ENCODE measurements at places on chromosomes 4 and X.

- no peak for DNase-seq
Observed at GRCh38 chr4:52718123-52718522, 33.1 kb downstream of the ERVMER34-1 start.

DNA sequence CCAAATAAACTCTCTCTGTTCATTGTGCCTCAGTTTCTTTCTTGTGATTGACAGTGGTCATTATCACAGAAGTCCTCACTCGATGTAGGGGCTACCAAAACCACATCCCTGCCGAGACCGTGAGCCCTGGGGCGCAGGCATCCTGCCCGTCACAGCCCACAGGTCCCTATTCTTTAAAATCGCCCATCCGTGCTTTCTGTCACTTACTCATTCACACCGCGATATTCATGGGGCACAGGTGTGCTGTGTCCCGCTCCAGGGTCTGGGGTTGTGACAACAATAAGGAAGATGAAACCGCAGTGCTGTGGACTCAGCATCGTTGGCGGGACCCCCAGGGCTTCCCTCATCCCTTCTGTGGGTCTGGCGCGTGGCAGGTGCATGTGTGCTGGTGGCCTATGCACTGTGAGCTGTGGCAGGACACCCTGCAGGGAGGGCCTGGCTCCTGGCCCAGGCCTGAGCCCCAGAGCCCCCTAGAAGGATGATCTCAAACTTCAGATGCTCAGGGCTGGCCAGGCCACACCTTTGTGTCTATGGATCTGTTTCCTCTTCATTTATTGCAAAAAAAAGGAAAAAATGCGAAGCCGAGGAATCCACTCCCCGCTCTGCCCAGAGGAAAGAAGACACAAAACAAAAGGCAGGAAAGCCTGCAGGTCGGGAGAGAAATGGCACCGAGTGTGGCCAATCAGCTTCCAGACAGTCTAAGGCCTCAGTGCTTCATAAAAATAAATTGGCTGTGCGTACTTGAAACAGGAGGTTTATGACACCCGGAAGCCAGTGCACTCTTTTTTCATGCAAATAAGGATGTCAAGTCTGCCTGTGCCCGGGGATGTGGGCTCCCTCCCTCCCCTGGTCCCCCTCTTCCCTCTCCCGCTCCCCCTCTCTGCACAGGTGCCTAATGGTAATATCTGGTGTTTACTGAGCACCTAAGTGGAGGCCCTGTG is 109.5 kb upstream of the ADRA2C start:
- DNase-seq, result no peak

DNA sequence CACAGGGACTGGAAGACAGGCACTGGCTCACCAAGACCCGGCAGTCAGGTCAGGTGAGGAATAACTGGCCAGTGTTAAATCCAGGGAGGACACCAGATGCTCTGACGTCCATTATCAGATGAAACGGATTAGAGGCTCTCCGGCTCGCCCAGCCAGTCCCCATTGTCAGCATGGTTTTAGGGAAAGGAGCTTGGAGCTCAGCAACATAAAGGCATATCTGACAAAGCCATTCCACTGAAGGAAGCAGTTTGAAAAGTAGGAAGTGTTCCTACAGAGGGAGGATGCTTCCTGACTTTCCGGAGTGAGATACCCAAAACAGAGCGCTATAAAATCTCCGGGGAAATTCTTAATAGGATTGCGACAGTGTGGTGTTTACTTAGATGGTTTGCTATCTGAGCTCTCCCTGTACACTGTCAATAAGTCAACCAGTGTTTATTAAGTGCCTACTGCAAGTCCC is 14.8 kb downstream of the NDNF start:
- no peak for DNase-seq

DNA sequence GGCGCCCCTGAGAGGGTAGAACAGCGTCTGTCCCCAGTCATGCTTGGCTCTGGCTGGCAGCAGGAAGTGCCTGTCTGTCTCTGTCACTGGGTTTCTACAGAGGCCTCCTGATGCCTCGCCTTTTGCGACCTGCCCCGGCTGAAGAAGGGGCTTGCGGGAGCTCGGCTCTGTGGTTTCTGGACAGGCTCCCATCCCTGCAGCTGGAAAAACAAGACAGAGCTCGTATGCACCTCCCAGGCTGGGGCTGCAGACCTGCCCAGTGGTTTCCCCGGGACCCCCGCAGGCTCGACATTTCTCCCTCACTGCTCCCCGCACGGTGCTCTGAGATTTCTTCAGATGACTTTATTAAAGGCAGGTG is 57.0 kb upstream of the SORCS2 start:
- DNase-seq, result peak; percentile 43

DNA sequence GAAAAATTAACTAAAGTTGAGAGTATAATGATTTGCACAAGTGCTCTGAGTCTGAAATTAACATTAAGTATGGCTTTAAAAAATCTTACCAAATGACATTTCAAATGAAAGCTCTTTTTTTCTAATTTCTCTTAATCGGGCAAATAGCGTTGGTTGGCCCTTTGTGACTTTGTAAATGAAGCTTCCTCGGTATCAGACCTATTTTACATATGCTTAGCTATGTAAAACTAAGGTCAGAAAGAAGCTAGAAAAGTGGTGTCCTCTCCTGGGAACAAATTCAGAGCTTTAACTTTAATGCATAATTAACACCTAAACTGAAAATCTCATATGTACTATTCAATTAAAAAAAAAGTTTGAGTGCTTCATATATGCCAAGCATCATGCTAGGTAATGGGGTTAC is 62.7 kb downstream of the N4BP2 start:
- no peak for DNase-seq

GRCh38 chr4:75723163-75724065 is 963 bp upstream of the USO1 start:
- no peak for DNase-seq

DNA sequence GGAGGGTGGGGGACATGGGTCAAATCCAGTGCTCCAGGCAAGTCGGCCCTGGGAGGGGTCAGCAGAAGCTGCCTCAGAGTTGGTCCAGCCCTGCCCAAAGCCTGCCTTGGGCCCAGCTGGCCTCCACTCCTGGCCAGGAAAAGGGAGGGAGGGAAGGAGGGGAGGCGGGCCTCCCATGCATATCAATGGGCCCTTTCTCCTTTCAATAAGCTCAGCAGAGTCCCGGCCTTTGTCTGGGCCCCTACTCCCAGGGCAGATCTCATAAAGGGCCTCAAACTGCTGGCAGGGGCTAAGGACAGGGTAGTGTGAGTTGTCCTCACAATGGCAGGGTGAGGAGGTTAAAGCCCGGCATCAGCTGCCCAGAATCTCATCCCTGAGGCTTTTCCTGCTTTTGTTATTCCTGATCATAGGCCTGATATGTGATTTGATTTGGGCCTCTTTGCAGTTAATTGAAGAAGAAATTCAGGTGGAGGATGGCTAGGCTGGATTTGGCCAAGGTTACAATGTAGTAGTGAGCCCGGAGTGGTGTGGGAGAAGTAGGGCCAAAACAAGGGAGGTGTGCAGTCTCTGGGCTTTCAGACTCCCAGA is 121.1 kb upstream of the ATP6AP2 start:
- no peak for DNase-seq

DNA sequence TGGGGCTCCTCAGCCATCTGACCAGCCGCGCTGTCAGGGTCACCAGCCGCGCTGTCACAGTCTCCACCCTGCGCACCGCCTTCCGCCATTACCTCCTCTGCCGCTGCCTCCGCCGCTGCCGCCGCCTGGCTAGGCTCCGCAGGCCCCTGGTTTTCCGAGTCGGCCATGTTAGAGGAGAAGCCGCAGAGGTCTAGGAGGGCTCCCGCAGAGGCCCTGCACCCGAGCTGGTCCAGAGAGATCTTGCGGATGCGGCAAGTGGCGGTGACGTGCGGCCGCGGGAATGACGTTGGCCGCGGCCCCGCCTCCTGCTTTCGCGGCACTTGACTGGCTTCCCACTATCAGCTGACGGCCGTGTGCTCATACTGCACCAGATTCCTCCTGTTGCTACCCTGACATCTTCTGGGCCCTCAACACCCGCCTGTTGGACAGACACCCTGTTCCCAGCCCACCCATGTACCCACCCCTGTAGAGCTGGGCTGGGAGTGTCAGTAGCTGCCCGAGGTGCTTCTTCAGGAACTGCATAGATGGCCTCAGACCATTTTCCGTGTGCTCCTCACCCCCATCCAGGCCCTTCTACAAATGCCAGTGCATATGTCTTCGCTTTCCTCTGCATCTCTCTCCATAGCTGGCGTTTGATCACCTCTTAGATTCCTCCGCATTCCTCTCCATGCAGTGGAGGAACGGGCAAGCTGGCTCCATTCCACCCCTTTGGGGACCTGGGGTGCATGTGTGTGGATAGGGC is at the start of gene NAP1L5:
Gene NAP1L5 (minus strand): TSS at position 242 of the 742 bp plus-strand sequence. CDS start 75 bp downstream, at position 167.
- DNase-seq, result no peak

DNA sequence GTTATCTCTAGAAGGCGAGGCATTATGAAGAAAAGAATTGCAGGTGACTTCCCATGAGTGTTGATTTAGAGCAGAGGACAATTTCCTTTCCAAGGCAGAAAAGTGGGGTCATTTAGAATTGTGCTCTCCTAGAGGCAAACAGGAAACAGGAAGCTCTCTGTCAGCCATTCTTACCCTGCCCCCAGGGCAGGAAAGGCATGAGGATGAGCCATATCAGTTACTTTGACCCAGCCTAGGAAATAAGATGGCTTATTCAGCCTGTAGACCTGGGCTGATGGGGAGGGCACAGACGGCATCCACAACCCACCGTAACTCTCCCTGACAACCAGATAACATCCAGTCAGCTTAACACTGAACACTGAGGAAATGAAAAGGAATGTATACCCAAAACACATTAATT is 88.8 kb upstream of the KDR start:
- no peak for DNase-seq

DNA sequence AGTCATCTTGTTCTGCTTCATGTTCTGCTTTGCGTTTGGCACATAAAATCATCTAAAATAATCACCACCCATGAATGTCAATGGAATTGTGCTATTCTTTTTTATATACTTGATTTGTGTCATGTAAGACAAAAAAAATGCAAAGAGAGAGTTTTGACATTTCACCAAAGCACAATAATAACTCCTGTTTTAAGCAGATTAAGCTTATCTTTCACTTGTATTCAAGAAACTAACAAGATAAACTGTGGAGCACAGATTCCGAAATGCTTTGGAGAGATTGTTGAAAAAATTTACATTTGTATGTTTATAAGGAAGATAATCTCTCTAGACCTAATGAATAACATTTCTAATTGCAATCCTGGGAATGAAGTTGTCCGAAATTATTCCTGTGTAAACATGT is 225.1 kb upstream of the ANXA10 start:
- no peak for DNase-seq

- DNase-seq, result no peak
Observed at GRCh38 chr4:130479020-130479419, 1383.1 kb downstream of the C4orf33 start.

DNA sequence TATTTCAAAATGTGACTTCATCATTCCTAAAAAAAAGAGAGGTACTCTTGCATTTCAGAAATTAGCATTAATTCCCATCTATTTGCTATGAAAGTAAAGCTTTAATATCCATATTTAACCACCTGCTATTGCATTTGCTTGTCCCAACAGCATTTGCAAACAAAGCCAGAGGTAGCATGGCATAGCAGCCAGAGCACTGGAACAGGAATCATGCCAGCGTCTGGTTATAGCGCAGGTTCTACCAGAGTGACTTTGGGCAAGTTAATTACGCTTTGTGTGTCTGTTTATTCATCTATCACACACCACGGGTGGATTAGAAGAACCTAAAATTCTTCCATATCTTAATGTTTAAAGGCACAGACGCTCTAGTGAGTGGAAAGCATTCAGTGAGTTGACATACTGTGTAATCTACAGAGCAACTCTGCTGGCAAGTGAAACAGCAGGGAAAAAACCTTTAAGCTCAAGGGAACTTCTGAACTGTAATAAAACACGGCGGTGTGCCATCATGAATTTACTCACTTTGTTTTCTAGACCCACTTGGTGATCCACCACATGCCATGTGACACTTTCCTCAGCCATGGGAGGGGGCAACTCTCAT is 76.6 kb upstream of the QRFPR start:
- DNase-seq, result no peak

- DNase-seq, result no peak
Observed at GRCh38 chr4:52551487-52551886, 107.6 kb downstream of the USP46 start.

Measured in HS-27A (cell line).